ENCODE measurements at places on chromosomes 1 and 21.
A peak's percentile ranks its signal among the peaks of the same experiment; 100 is the strongest.

DNA sequence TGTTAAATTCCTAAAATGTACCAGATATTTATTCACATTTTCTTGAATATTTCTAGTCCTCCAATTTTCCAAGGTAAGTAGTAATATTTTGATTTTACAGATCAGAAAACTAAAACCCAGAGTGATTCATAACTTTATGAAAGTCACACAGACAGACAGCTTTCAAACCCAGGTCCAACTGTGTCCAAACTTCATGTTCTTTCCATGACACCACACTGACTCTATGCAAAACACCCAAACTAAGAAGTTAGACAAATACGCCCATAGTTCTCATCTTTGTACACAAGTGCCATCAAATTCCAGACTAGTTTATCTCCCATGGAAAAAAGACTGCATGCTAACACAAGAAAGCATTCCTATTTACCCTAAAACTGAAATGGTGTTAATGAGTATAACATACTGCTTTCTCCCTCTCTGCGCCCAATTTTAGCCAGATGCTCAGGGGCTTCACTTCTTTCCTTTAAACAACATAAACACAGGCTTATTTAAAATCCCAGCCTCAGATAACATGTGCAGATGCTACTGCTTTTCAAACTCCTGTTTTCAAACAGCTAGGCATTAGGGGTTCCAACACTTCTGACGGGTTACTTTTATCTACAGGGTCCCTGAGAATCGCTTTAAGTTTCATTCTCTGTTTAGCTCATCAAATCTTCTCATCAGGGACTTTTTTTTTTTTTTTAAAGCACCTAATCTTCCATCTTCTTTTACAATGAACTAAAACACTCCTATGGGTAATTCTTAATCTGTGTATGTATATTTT lies 44.6 kb downstream of the WASF2 start:
- DNase-seq, result peak; percentile 38

- no peak for DNase-seq
Observed at GRCh38 chr1:34898330-34898761, 31.1 kb downstream of the DLGAP3 start.

GRCh38 chr1:17908945-17909344 lies 153.8 kb downstream of the ACTL8 start:
- DNase-seq, result no peak

- DNase-seq, result no peak
Observed at GRCh38 chr1:76281306-76281705, 206.8 kb downstream of the ST6GALNAC3 start.

- DNase-seq, result no peak
Observed at GRCh38 chr21:39006571-39007311, 176.5 kb downstream of the PSMG1 start.

GRCh38 chr1:173995475-173995874 lies 26.7 kb downstream of the RC3H1 start:
- DNase-seq, result no peak

GRCh38 chr1:150221552-150221951 lies 14.4 kb downstream of the ANP32E start:
- no peak for DNase-seq

GRCh38 chr1:29456685-29457435 lies 220.5 kb downstream of the PTPRU start:
- no peak for DNase-seq

DNA sequence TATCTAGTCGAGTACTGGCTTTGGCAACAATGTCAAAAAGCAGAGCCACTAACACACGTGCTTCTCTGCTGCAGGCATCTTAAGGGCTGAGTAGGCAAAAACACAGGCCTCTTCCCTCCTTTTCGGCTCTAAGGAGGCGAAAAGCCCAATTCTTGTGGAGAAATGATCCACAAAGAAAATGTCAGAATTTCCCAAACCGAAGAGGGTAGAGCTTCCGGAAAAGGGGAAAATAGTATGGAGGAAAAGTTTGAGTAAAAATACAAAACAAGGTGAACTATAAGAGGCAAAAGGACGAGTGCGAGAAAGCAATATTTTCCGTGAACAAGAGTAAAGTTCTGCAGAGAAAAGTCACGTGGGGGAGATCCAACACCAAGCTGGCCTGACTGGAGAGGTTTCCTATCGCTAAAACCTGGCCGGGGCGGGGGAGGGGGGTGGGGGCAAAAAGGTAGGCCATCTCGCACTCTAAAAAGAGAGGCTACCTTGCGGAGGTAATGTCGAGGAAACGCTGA lies 551 bp downstream of the ZRANB2 start:
- DNase-seq, result no peak

DNA sequence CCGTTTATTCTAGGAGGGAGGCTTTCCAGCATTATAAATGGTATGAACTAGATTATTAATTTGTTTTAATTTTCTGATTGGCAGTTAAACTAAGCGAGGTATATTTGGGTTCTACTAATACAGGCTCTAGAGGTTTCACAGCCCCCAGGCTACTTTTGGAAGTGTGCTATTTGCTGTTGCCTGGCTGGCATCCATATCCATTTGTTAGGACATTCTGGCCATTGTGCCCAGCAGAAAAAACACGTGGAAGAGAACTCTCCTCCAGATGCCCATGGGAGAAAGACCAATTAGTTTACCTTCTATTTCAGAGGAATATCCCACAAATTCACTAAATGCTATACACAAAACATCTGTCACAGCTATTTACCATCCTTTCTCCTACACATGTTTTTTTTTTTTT lies 29.3 kb downstream of the MACO1 start:
- DNase-seq, result no peak

- DNase-seq, result no peak
Observed at GRCh38 chr1:62012836-62013235, 181.8 kb upstream of the L1TD1 start.

DNA sequence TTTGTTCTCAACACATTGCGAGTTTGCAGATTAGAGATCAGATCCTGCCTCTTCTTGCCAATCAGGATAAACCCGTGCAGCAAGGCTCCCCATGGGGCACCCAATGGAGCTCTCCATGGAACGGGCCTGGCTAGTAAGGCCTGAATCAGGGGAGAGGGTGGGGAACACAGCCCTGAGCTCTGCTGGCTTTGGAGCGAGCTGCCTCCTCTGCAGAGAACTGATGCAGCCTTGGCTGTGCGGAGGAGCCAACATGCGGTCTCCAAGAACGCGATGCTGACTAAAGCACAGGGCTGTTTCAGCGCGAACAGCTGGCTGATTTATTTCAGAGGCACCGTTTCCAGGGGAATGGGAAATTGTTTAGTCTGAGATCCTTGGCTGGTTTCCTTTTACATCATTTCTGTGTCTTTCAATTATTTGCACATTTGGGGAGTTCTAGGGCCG lies 139.7 kb downstream of the TSEN15 start:
- DNase-seq, result no peak

DNA sequence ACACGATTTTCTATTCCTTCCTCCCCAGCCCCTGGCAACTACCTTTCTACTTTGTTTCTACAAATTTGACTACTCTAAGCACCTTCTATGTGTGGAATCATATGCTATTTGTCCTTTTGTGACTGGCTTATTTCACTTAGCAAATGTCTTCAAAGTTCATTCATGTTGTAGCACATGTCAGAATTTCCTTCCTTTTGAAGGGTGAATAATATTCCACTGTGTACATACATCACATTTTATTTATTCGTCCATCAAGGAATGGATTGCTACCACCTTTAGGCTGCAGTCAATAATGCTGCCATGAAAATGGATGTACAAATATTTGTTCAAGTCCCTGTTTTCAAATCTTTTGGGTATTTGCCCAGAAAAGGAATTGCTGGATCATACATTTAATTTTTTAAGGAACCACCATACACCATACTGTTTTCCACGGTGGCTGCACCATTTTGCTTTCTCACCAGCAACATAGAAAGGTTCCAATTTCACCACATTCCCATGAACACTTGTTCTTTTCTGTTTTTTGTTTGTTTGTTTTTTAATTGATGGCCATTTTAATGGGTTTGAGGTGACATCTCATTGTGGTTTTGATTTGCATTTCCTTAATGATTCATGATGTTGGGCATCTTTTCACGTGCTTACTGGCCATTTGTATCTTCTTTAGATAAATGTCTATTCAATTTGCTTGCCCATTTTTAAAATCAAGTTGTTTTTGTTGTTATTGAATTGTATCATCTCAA lies 3.3 kb upstream of the PDZK1 start:
- no peak for DNase-seq

DNA sequence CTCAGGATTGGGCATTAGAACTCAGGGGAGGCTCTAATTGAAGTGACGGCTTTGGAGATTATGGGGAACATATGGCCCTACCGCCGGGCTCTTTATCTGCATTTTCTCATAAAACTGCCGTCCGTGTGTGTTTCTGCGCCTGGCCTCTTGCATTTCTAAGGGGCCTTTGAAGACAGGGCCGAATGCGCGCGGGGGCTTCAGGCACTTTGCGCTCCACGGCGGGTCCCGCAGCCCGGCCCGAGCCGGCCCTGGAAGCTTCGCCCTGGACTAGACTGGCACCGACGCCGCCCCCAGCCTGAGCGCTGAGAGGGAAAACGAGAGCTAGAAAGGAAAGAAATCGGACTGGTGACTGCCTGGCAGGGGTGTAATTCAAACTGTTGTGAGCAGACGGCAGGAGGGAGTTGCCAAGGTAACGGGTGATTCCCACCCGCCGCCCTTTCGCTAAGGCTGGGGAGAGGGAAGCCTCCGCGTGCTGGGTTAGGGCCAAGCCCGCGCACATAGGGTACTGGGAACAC lies 120.7 kb downstream of the LMX1A start:
- no peak for DNase-seq

- DNase-seq, result no peak
Observed at GRCh38 chr1:65554829-65555228, 134.4 kb downstream of the LEPR start.

- DNase-seq, result no peak
Observed at GRCh38 chr1:212514056-212514614, 81.4 kb downstream of the NENF start.

GRCh38 chr21:18369115-18369514 lies 34.5 kb downstream of the TMPRSS15 start:
- no peak for DNase-seq

DNA sequence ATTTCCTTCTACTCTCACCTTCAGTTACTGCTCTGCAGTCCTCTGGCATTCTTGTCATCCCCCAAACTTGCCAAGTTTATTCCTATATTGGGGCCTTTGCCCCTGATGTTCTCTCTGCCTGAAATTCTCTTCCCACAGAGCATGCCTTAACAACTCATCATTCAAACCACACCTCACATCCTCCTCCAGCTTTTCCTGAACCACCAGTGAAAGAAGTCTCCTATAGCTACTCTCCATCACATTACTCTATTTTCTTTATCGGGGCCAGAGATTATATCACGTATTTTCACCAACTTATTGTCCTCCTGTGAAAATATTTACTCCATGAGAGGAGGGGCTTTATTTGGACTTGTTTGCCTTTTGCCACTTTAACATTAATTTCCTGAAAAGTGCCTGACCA lies 32.1 kb downstream of the EXTL2 start:
- DNase-seq, result no peak

- DNase-seq, result no peak
Observed at GRCh38 chr1:10575616-10576015, 100.9 kb downstream of the PEX14 start.

DNA sequence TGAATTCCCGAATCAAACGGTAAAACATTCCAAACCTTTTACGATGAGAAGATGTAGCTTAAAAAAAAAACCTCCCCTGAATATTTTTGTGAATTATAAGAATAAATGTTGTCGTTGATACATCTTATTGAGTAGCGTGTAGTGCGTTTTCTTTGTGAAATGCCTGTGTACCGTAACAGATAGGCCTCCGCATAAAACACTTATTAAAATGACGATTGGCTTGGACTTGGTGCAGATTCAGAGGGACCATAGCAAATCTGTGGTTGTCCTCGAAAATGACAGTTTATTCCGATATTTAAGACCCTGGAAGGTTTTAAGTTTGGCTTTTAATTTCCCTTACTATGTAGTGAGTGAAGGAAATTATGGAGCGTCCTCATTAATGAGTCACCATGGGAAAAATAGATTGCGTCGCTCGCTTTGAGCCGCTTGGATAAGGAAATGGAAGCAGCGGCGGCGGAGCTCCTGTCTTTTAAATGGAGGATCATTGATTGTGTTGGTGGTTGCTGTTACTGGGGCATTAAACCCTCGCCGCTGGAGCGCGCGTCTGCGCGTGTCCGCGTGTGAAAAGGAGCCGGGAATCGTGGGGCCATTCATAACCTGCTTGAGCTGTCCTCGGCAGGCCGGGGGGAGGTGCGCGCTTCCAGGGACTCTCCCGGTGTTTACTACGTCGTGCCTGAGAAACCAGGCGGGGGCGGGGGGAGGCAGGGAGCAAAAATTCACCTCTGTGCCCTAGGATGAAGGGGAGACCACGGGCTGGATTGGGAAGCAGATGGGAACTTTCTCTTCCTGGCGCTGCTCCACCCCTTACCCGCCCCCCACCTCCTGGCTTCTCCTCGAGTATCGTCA lies 1.6 kb downstream of the SPEN start:
- peak; percentile 84 for DNase-seq

DNA sequence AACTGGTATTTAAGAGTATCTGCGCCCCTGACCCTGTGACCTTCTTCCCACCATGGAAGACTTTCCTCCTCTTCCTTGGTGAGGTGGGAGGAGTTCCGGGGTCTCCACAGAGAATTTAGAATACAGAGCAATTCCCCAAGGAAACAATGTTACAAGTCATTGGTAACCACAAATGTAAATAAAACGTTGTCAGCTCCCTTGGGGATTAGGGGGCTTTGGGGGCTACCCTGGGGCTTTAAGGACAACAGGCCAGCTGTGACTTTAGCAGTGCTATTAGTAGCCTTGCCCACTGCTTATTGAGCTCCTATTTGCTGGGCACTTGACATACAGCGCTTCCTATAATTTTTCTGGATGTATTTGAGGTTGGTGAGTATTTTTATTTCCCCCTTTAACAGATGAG lies 69.0 kb downstream of the IGSF21 start:
- no peak for DNase-seq

- no peak for DNase-seq
Observed at GRCh38 chr1:15224974-15225373, 22.0 kb upstream of the FHAD1 start.

DNA sequence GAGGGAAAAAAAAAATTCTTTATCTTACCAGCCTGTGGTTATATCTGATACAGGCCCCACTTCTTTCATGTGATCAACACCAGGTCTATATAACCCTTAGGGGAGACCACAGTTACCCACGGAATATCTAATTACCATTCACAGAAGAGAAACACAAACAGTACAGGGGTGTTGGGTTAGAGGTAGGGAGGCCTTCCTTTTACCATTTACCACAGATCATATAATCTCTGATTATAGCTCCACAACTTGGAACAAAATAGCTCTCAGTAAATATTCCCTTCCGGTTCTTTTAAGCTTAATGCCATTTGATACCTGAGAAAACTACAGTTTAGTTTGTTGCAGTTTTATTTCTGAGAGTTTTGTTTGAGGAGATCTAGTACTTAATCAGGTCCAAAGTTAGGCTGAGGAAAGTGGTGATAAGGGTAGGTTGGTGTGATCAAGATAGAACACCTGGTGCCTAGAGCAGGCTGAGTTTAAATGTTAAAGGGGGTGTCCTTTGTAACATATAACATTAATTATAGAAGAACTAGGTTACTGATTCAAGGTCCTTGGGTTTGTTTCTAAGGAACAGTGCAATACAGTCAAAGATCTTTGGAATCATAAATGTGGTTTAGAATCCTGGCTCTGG lies 14.1 kb downstream of the EPB41 start:
- DNase-seq, result no peak
